ENCODE measurements at places on chromosomes 11 and 22.

- DNase-seq: no peak
Observed at GRCh38 chr11:2807025-2807681, 78.4 kb downstream of the CDKN1C start.

DNA sequence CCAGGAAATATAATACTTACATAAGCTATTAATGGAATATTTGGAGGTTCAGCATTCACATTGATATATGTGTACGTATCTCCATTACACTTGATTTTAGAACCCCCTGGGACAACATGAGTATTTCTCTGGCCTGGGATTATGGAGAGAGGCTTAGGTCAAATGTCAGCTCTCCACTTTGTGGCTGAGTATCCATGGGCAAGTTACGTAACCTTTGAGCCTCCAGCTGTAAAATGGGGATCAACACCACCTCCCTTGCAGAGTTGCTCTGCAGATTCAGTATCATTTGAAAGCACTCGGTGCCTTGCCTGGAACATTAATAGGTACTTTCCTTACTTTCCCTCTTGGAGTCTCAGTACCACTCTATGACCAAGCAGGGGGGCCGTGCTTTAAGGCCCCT lies 33.2 kb downstream of the C22orf31 start:
- no peak for DNase-seq

DNA sequence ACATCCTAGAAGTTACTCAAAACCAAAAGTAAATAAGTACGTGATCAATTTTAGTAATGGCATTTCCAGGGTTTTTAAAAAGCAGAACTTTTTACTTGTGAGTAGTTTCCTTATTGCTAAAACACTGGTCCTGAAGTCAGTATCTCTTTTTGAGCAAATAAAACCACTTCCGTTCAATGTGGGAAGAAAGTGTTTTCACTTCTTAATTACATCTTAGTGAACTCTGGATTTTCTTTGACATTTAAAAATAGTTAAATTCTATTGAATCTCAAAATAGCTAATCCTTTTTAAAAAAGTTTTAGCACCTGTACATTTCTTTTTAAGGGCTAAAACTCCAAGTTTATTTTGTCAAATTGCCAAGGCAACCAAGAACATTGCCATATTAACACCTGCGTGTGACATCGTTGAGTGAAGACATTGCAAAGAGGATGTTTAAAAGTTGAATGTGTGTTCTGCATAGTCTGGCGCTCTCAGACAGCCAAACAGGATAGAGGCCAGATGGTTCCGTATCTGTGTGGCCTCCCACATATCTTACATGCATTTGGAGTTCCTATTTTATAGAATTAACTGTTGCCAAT lies 17.2 kb upstream of the OR5B21 start:
- no peak for DNase-seq

GRCh38 chr11:100719809-100720221 lies 32.7 kb downstream of the ARHGAP42 start:
- DNase-seq: no peak

- DNase-seq: no peak
Observed at GRCh38 chr11:19777039-19777376, 64.4 kb downstream of the NAV2 start.

- DNase-seq: no peak
Observed at GRCh38 chr11:64746486-64746885, 2.5 kb upstream of the RASGRP2 start.

GRCh38 chr11:78940500-78941225 lies 366.0 kb upstream of the NARS2 start:
- no peak for DNase-seq

All from forelimb muscle (tissue), 1 donor.